Effector CD4-positive, alpha-beta T cell (primary cell): ENCODE measurements at places on chromosomes 1 and 21.

- no peak for DNase-seq
Measured at GRCh38 chr1:147676311-147677085, 6.2 kb upstream of the ACP6 start.

GRCh38 chr21:21605521-21605920 lies 607.3 kb downstream of the NCAM2 start:
- no peak for DNase-seq

DNA sequence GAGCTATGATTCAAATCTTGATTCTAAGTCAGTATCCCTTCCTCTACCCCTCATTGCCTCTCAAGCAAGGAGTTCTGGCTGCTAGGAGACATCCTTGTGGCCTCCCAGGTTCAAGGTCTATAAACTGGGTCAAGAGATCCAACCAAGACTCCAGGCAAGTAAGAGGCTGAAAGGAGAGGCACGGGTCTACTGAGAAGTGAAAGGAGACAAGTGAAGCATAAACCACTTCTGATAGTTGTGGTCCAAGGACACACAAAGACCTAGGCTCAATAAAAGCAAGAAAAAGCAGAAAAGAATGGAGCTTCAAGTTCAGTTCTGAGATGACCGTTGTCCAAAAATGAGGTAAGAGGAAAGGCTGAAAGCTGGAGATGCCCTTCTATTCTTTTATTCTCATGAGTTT lies 17.8 kb upstream of the PPP2R5A start:
- no peak for DNase-seq

GRCh38 chr1:24322470-24323177 lies 3.5 kb downstream of the GRHL3 start:
- no peak for DNase-seq

DNA sequence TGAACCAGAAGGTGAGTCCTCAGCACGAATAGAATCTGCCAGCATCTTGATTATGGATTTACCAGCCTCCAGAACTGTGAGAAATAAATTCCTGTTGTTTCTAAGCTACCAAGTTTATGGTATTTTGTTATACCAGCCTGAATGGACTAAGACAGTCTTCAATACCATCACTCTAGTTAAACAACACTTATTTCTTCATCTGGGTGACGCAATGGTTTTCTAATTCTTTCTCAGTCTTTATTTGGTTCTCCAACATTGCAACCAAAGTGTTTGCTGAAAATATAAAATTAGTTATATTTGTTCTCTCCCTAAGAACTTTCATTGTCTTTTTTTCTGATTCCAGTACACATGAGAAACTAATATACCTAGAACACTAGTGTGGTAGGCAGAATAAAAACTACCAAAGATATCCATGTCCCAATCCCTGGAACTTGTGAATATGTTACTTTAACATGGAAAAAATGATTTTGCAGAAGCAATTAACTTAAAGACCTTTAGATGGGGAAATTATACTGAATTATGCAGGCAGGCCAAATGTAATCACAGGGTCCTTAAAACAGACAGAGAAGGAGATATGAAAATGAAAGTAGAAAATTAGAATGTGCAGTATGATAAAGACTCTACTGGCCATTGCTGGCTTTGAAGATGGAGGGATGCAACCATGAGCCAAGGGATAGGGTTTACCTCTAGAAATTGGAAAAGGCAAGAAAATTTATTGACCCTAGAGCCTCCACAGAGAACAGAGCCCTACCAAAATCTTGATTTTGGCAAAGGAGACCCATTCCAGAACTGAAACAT lies 1115.1 kb downstream of the PLA2G4A start:
- DNase-seq: no peak

DNA sequence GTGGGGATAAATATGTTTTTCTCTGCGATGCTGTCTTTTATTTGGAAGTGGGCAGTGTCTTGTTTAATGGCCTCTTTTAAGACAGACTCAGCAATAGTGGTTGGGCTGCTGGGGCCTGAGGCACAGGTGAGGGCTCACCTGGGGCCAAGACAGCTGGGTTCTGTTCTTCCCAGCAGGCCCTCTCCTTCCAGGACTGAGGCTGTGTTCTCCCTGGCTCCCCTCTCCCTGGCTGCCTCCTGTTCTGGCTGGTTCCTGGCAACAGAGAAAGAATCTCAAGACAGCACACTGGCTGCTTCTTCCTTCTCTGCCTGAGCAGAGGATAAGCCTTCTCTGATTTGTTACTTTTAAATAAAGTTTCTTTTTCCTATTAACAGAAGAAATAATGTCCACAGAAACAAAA lies 7.4 kb upstream of the GRHL3 start:
- no peak for DNase-seq

DNA sequence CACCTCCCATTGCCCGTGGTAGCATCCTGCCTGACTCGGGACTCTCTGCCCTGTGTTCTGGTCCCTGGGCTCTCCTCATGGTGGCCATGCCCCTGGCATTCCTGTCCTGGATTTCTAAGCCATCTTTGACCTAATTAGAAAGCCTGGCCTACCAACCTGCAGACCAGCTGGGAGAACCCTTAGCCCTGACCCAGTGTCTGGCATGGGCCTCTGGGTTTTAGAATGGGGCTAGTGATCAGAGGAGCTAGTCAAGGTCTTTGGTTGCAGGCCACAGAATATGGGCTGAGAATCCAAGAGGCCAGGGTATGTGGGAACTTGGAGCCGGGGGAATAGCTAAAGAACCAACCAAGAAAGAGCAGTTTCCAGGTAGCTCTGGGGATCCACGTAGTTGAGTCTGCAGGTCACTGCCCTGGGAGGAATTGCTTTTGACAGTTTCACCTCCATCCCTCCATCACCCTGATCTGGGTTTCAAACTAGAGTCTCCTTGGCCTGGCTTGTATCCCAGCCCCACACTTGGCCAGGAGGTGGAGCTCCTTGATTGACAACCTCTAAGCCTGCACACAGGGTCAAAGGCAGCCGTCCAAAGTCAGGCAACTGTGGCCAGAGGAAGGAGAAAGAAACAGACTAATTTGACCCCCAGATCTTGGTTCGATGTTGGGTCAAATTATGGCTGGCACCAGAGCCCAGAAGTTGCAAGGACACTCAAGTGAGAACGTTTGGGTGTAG lies 54.7 kb upstream of the ABCG1 start:
- DNase-seq: peak; percentile 31

- DNase-seq: no peak
Measured at GRCh38 chr1:209825591-209826434, 2.0 kb upstream of the UTP25 start.

GRCh38 chr21:29233611-29234540 lies 64.8 kb upstream of the BACH1 start:
- no peak for DNase-seq

- DNase-seq: no peak
Measured at GRCh38 chr1:234479866-234480265, 887 bp upstream of the TARBP1 start.

GRCh38 chr1:156233426-156234127 lies 8.4 kb upstream of the BGLAP start:
- DNase-seq: no peak

GRCh38 chr1:101365878-101366277 lies 129.1 kb downstream of the S1PR1 start:
- no peak for DNase-seq

DNA sequence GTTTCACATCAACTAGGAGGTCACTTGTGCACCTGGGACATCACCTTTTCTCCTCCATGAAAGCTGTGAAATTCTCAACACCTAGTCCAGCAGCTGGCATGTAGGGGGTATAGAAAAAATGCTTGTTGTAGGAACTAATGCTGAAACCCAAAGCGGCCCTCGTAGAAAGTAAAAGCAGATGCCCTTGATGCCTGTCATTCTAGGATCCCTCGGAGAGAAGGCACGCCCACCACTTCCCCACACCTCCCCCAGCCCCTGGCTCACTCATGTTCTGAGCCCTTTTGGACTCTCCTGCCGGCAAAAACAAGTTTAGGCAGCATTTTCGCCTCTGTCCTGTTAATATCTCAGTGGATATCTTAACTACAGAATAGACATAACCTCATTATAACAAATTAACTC lies 36.5 kb downstream of the RIPK4 start:
- no peak for DNase-seq

DNA sequence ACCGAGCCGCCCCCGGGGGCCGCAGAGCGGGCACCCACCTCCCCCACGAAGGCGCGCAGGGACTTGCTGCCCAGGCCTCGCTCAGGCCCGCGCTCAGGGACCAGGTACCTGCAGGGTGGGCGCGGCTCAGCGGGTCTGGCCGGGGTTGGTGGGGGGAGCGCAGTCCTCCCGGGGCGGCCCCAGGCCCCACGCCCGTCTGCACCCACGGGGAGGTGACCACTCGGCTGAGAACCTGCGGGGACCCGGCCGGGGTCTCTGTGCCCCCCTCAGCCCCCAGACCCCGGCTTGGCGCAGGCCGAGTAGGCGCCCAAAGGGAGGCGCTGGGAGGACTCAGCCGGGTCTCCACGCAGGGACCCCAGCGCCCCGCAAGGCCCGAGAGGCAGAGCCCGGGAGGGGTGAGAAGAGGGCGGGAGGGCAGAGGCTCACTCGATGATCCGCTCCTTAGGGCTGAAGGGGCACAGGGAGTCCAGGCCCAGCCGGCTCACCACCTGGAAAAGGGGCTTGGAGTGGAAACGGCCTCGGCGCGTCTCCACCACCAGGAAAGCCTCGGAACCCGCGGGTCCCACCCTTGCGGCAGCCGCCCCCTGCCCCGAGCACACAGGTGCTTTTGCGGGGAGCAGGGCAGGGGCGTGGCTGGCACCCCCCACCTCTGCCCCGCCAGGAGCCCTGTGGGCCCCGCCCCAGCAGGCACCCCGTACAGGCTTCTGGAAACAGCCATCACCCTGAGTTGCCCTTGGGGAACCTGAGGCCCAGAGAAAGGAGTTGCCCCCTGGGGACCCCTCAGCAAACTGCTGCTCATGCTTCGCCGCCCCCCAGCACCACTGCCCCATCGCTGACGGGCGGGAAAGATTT lies 9.3 kb downstream of the FTCD start:
- DNase-seq: no peak

DNA sequence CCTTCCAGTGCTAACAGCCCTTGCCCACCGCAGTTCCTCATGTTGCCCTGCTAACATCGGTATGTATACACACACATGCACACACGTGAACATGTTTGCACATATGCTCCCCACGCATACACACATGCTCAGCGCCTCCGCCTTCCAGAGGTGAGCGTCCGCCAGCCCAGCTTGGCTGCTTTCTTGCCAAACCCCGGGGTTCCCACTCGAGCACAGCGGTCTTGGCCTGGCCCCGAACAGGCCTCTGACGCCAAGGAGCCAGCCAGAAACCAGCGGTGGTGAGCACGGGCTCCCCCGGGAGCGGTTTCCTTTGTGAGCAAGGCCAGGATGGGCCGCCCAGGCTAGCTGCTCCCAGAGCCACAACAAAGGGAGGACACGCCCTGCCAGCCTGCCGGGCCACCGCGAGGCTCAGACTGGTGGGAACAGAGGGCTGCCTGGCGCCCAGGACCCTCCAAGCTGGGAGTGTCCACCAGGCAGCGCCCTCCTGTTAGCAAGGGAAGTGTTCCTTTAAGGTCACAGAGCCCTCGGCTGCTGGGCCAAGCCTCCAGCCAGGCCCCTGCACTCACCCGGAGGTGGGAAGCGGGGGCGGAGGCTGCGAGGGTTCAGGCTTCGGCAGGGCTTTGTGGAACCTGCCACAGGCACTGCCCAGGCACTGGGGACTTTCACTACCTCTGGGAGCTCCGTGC lies 65.4 kb downstream of the ALPL start:
- no peak for DNase-seq

GRCh38 chr1:181793831-181794230 lies 267.7 kb downstream of the ZNF648 start:
- no peak for DNase-seq

GRCh38 chr1:187714470-187714869 lies 885.7 kb downstream of the PLA2G4A start:
- DNase-seq: no peak

- DNase-seq: no peak
Measured at GRCh38 chr21:34688145-34688544, 19.4 kb downstream of the CLIC6 start.

DNA sequence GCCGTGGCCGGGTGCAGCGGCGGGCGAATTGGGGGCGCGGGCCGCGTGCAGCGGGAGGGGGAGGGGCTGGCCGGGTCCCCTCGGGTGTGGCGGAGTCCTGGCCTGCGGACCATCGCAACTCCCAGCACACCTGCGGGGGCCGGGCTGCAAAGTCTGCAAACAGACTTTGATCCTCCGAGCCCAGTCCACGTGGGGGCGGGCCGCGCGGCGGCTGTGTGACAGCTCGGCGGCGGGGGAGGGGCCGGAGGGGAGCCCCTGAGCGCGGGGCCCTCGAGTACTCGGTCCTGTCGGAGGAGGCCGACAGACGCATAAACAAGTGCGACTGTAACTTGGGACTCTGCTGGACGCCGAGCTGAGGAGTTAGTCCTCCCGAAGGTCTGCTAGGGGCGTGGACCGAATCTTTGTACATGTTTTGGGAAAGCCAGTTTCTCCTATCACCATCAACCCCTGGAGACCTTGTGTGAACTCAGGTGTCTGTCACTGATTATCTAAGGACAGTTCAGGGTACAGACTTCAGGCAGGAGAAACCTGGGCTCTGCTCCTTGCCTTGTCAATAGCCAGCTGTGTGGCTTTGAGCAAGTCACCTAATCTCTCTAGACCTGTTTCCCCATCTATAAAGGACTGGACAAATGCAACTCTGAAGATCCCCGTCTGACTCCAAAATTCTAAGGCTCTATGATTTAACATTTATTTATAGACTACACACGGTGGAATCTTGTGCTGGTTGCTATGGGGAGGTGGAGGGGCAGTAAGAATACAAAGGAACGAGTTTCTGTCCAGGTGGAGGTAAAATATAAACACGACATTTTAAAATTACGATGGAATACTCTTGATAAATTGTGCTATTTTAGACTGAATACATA lies 710 bp upstream of the SLC30A1 start:
- DNase-seq: no peak

DNA sequence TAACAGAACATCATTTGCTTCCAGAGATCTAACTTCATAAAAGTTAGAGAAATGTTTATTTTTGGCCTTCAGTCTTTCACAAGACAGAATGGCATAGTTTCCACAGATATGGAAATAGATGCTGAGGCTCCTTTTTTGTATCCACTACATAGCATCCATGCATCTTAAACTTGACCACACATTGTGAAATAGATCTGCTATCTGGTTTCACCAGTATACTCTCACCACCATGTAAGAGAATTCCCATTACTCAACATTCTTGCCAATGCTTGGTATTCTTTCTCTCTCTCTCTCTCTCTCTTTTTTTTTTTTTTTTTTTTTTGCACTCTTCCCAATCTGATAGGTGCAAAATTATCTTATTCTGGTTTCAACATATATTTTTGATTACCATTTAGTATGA lies 52.1 kb upstream of the PRMT6 start:
- no peak for DNase-seq

GRCh38 chr1:1021010-1021919 lies 1.3 kb downstream of the AGRN start:
- DNase-seq: no peak
